Endodermal cell (in vitro differentiated cells): ENCODE measurements at places on chromosomes 5 and 9.

GRCh38 chr5:82105457-82105856 is 133.6 kb downstream of the ATG10 start:
- DNase-seq = no peak
- no peaks in the 10 kb centered on the region for H3K27me3 ChIP-seq
- H3K27ac ChIP-seq = no peak overlapping the region
- no peaks in the 10 kb centered on the region for H3K36me3 ChIP-seq
- H3K4me1 ChIP-seq = peaks cover 6% of the 10 kb centered on the region

- DNase-seq = no peak
- peak overlapping the region; percentile 89 for H3K4me3 ChIP-seq
- H3K27me3 ChIP-seq = no peaks in the 10 kb centered on the region
- no peaks in the 10 kb centered on the region for H3K4me1 ChIP-seq
- H3K27ac ChIP-seq = peak overlapping the region; percentile 69
Measured at GRCh38 chr5:146203872-146204192, 427 bp downstream of the RBM27 start.

DNA sequence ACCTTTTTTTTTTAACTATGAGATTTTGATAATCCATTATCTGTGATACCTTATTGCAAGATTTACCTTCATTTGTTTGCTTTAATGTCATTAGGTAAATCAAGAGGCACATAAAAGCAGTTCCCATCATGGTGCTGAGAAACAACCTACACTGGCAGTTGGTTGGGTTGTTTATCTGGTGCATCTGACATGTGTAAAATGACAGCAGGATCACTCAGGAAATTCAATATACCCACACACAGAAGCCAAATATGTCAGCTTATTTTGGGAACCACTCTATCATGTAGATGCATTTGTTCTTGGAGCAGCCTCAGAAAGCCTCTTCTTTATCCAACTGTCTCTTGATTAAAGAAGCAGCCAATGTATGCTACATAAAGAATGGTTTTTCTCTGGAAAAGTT is 7.8 kb upstream of the CCDC192 start:
- no peak for DNase-seq
- no peak overlapping the region for H3K4me3 ChIP-seq
- H3K27me3 ChIP-seq = no peaks in the 10 kb centered on the region
- peaks cover 5% of the 10 kb centered on the region for H3K4me1 ChIP-seq

DNA sequence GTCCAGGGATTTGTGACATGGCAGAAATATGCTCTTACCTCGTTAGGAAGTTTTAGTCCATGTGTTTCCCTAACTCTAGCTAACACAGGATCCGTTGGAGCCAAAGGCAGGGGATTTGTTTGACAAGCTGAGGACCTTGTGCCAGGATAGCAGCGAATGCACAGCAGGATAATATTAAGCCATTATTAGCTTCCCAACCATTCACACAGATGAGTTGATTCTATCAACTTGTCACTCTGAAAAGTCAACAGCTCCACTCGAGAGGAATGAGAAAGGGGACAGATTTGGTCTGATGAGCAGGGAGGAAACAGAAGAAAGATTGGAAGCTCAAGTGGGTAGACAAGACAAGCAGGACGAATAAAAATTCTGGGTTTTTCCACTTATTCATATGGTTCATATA is 106.2 kb downstream of the FSTL4 start:
- no peaks in the 10 kb centered on the region for H3K27me3 ChIP-seq
- peak; percentile 10 for DNase-seq
- no peak overlapping the region for H3K27ac ChIP-seq
- no peaks in the 10 kb centered on the region for H3K36me3 ChIP-seq
- H3K4me1 ChIP-seq = no peaks in the 10 kb centered on the region
- no peak overlapping the region for H3K4me3 ChIP-seq

DNA sequence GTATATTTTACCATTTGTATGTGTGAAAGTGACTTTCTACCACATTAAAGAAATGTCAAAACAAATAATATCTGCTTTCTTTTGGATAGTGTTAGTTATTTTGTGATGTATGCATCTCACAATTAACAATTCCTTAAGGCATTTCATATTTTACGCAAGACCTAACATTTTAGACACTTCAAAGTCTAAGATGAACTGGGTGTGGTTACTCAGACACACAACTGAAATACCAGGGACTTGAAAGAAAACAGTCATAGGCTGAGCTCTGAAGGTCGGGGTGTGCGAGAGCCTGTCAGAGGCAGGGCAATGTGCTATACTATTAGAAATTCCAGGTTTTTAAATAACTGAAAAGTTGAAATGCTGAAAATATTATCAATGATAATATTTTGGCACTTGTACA is 44.5 kb upstream of the ZNF622 start:
- no peak for DNase-seq
- H3K4me1 ChIP-seq = no peaks in the 10 kb centered on the region
- no peaks in the 10 kb centered on the region for H3K27me3 ChIP-seq
- no peaks in the 10 kb centered on the region for H3K36me3 ChIP-seq
- H3K27ac ChIP-seq = no peak overlapping the region

DNA sequence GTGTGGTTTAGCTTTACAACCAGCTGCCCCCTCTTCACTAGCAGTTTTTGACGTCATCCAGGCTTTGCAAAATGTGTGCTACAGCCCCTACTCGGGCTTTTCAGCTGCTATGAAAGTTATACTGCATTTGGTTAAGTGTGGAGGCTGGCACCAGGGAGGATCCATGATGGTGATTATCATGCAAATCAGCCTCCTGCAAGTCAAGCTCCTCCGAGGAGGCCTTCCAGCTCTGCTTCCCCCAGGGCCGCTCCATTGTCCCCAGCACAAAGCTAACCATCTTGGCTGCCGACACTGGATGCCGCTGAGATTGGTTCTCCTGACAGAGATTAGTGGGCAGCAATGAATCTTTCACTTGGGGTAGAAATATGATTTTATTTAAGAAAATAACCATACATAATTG is 159.6 kb downstream of the NR2F1-AS1 start:
- peak overlapping the region; percentile 91 for H3K27ac ChIP-seq
- H3K27me3 ChIP-seq = no peaks in the 10 kb centered on the region
- no peak overlapping the region for H3K4me3 ChIP-seq
- H3K4me1 ChIP-seq = no peaks in the 10 kb centered on the region
- peak; percentile 71 for DNase-seq

DNA sequence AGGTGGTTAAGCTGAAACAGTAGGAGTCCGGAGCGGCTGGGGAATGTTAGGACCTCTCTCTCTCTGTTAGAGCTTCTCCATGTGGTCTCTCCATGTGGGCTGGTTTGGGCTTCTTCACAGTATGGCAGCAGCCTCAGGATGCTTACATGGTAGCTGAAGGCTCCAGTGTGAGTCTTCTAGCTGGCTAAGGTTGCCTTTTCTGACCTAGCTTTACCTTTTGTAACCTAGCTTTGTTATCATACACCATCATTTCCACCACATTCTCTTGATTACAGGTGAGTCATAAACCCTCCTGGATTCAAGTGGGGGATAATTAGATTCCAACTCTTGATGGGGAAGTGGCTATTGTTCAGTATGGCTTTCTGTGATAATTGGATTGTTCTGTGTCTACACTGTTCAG is 98.5 kb downstream of the MTREX start:
- no peak overlapping the region for H3K4me3 ChIP-seq
- peaks cover 75% of the 10 kb centered on the region for H3K36me3 ChIP-seq
- H3K4me1 ChIP-seq = peaks cover 5% of the 10 kb centered on the region

DNA sequence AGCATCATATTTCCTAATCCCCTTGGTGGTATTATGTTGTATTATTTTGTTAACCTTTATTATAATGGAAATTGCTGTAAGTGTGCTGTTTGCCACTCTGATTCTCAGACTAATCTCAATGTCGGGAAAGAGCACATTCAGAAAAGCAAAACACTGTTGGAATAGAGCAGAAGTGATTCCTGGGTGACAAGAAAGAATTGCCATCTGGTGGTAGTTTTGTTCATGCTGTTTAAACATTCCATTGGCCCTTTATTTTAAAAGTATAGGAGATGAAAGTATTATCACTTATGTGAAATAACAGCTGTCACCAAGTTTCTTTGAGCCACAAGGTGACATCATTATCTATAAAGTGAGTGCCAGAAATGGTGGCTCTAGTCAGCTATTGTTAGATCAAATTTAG is 301.3 kb upstream of the SGCD start:
- H3K36me3 ChIP-seq = no peaks in the 10 kb centered on the region
- H3K27me3 ChIP-seq = no peaks in the 10 kb centered on the region
- H3K4me3 ChIP-seq = no peak overlapping the region
- no peak overlapping the region for H3K27ac ChIP-seq

GRCh38 chr9:70411121-70411929 is 3.1 kb downstream of the KLF9 start:
- no peaks in the 10 kb centered on the region for H3K36me3 ChIP-seq
- no peak overlapping the region for H3K4me3 ChIP-seq
- H3K4me1 ChIP-seq = peaks cover 3% of the 10 kb centered on the region
- peaks cover 59% of the 10 kb centered on the region for H3K27me3 ChIP-seq

GRCh38 chr5:27568811-27569210 is 530.4 kb upstream of the CDH9 start:
- H3K27me3 ChIP-seq = no peaks in the 10 kb centered on the region
- H3K36me3 ChIP-seq = no peaks in the 10 kb centered on the region
- no peak overlapping the region for H3K4me3 ChIP-seq
- H3K27ac ChIP-seq = no peak overlapping the region

- H3K36me3 ChIP-seq = no peaks in the 10 kb centered on the region
- H3K4me1 ChIP-seq = peaks cover 18% of the 10 kb centered on the region
Measured at GRCh38 chr9:7974335-7974960, 174.9 kb upstream of the DMAC1 start.

DNA sequence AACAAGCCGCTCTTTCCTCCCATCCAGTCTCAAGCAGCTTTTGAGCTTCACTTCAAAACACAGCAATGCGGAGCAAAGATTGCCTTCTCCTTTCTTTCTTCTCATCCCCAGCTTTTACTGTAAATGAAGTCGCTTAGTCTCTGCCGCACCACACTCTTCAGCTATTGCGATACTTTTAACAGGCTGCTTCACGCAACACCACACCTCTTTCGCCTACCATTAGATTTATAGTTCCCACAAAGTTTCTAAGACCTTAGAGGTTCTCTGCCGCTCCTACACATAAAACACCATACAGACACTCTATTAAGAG is 711 bp downstream of the PGGT1B start:
- DNase-seq = peak; percentile 47
- no peaks in the 10 kb centered on the region for H3K27me3 ChIP-seq
- peak overlapping the region; percentile 92 for H3K4me3 ChIP-seq
- H3K27ac ChIP-seq = no peak overlapping the region

DNA sequence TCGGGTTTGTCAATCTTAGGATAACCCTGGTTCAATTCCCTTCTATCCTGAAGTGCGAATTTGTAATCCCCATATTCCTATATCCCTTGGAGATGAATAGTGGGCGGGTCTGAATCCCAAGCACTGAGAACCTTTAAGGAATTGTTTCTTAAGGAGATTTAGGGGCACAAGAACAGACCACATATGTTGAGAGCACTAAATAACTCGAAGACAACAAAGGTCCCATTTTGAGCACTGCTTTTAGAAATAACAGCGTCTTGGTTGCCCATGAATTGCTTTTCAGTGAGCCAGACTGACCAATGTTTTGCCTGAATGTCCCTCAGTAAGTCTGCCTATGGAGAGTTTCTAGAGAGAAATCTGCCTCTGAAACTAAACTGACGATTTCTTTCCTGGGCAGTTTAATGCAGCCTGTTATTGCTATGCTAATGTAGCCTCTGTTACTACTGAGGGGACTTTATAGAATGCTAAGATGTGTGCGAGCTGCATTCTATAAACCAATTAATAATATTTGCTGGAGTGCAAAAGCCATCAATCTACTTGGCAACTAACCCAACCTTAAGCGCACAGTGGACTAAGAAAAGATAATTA is 445.0 kb upstream of the DMAC1 start:
- no peak for DNase-seq
- H3K4me1 ChIP-seq = no peaks in the 10 kb centered on the region
- H3K4me3 ChIP-seq = no peak overlapping the region
- no peaks in the 10 kb centered on the region for H3K27me3 ChIP-seq

DNA sequence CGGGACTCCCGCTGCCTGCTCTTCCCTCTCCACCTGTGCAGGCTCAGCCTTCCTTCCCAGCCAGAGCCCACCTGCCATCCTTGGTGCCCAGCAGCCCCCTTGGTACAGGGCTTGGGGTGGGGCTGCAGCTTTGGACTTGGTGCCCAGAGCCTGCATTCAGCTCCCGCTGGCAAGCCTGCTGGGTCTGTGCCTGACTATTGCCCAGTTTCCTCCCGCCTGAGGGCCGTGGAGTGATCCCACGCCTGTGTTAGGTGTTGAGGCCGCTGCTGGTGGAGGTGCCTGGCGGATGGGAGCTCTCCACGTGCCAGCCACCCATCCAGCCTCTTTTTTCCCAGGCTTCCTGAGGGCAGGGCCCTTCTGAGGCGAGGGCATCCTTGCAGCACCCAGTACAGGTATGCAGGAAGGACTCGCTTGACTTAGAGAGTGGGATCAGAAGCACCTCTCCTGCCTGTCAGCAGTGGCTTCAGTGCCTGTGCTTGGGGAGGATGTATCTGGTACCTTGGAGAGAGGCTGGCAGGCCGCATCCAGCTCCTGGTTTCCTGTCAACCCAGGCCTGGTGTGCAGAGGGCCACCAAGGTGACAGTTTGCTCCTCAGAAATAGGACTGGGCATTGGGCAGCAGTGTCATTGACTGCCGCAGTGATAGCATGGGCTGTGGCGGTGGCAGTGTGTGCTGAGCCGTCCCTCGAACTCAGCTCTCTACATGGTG is 7.8 kb downstream of the RXRA start:
- H3K36me3 ChIP-seq = no peaks in the 10 kb centered on the region
- peaks cover 24% of the 10 kb centered on the region for H3K4me1 ChIP-seq
- DNase-seq = no peak
- no peak overlapping the region for H3K4me3 ChIP-seq
- H3K27me3 ChIP-seq = no peaks in the 10 kb centered on the region
